Activated CD8-positive, alpha-beta memory T cell treated with anti-CD3 and anti-CD28 coated beads for 1 hour (primary cell): ENCODE measurements at places on chromosomes 13 and 19.

DNA sequence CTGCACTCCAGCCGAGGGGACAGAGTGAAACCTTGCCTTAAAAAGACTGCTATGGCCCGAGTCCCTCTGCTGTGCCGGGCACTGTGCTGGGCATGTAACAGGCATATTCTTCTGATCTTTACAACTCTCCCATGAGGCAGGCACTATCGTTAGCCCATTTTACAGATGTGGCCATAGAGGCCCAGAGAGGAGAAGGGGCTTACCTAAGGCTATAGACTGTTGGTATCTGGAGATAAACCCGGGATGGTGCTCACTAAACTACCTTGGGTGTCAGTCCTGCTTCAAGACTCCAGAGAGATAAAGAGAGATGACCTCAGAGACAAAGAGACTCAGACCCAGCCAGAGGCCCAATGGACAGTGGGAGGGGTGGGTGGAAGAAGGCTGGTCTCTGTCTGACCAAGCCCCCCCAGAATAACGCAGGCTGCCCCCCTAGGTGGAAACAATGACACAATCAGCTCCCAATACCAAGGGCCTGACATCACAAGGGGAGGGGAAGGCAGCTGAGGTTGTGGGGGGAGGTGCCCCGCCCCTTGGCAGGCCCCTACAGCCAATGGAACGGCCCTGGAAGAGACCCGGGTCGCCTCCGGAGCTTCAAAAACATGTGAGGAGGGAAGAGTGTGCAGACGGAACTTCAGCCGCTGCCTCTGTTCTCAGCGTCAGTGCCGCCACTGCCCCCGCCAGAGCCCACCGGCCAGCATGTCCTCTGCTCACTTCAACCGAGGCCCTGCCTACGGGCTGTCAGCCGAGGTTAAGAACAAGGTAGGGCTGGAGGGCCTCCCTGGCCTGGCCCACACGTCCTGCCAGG lies at the start of gene CNN1:
Gene CNN1, plus strand, starts transcription at position 620 of the 805 bp plus-strand sequence. Its CDS starts 77 bp downstream, at position 697.
- DNase-seq, result no peak

GRCh38 chr13:33185853-33186252 lies 99.7 kb downstream of the STARD13 start:
- no peak for DNase-seq

GRCh38 chr19:2613507-2614295 lies 88.8 kb downstream of the GNG7 start:
- DNase-seq, result peak; percentile 43

DNA sequence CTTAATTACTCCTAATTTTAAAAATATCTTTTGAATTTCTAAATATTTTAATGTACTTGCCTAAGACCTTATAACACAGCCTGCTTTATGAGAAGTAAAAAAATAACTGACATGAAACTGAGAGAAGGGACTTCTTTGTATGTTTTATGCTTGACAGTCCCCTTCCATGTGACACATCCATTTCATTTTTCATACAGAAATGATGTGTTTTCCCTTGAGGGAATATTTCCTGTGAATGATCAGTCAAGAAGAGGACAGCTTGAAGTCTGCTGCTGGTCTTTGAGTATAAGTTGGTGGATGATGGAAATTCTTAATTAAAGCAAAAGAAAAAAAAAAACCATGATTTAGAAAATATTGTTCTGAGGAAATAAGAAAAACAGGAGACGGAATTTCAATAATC lies 230.4 kb upstream of the KLHL1 start:
- no peak for DNase-seq

GRCh38 chr13:37966266-37966665 lies 96.7 kb upstream of the TRPC4 start:
- DNase-seq, result no peak

DNA sequence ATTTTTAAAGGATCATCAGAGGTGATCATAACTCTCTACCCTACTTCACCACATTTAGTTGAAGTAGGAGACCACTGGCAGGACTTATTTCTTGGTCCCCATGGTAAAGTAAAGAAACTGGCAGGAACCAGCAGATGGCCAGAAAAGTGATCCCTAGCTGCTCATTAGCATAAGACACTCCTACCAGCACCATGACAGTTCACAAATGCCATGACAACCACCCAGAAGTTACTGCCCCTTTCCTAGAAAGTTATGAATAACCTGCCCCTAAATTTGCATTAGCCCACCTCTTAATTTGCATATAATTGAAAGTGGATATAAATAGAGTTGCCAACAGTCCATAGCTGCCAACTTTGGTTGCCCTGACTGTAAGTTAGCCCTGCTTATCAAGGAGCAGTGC lies 18.4 kb upstream of the RUBCNL start:
- no peak for DNase-seq

DNA sequence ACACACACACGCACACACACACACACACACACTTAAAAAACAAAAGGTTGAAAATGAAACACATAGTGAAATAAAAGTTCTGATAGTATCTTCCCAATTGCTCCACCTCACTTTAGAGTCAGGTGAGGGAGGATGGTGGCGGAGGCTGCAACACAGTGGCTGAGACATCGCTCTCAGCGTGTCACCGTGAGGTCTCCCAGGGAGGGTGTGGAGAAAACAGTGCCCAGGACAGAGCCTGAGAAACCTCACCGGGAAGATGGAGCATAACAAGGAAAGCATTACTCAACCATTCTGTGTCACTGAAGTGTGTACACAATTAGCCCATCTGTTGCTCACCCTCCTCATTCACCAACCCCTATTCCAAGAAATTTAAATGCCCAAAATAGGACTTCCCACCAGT lies 111.4 kb upstream of the USP29 start:
- no peak for DNase-seq

DNA sequence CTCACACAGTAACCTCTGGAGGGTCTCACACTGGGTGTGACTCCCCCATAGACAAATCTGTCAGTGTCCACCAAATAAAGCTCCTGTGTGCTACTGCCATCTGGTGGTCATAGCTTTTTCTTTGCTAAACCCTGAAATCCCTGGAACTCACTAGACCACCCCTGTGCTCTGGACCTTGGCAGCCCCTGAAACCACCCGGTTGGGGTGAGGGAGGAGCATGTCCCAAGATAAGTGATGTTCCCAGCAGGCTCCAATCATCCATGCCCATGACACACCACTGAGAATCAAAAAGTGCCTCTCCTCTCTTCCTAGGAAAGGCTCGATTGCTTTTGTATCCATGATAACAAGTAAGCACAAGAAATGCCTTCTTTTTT lies 6.5 kb upstream of the HSD17B14 start:
- DNase-seq, result peak; percentile 21

DNA sequence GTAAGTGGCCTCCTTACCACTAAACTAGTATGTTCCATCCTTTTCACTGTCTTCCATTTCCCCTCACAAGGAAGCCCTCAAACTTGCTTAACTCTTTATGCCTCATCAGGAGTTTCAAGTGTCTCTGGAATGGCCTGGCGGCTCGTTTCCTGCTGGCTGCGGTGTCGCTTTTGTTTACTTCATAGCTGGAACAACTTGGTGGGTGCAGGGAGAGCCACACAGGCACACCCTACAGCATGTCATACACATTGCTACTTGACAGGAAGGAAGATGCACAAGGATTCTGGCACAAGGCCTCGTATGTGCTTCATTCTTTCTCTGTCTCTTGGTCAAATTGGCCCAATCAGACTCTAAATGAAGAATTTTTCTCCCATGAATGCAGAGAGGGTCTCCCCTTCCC lies 488.3 kb downstream of the FOXO1 start:
- DNase-seq, result no peak

DNA sequence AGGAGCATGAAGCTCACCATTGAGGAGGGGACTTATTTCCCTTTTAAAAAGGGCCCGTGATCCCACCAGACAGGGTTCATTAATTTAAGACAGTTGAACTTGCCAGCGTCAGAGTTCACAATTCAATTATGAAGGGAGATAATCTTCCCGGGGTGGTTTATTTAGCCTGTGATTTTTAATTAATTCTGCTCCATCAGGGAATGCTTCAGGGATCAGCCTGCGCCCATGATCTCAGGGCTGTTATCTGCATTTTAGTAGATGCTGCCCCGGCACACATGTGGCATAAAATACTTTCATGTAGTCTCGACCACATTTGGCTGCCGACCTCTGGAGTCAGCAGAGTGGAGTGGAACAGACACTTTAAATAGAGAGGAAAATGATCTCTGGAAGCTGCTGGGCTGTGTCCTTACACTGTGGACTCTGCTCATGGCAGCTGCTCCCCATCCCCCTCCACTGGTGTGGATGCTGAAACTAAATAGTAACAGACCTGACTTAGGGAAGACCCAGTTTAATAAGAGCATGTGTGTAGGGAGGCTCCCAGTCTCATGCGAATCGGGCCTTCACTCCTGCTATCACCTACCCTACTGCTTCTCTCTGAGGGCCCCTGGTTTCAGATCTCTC lies 256.9 kb downstream of the TEX29 start:
- DNase-seq, result no peak

DNA sequence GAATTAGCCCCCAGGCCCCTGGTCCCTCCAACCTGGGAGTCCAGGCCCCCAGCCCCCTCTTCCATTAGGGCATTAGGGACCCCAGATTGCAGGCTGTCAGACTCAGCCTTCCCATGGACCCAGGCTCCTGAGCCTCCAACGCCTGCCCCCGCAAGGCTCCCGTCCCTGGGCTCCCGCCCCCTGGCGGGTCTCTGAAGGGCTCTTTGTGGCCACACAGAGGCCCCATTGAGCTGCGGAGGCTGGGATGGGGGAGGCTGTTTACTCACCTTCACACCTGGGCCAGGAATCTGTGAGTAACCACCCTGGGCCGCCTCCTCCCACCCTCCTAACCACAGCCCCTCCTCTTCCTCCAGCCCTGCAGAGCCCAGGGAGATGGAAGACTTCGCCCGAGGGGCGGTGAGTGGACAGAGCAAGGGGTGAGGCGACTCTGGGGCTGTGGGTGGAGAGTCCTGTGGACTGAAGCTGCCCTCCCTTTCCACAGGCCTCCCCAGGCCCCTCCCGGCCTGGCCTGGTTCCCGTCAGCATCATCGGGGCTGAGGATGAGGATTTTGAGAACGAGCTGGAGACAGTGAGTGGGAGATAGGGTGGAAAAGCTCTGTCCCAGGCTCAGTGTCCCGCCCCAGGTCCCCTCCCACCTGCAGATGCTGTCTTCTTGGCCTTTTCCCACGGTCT lies 4.9 kb downstream of the ARHGEF1 start:
- peak; percentile 89 for DNase-seq

- DNase-seq, result no peak
Observed at GRCh38 chr19:16942583-16942982, 53.8 kb downstream of the F2RL3 start.

- DNase-seq, result no peak
Observed at GRCh38 chr19:517721-518597, 10.7 kb downstream of the TPGS1 start.

GRCh38 chr13:62092949-62093348 lies 677.3 kb upstream of the PCDH20 start:
- DNase-seq, result no peak

GRCh38 chr13:34413538-34414210 lies 528.4 kb upstream of the NBEA start:
- DNase-seq, result no peak

- no peak for DNase-seq
Observed at GRCh38 chr13:89822467-89822866, 1525.0 kb upstream of the MIR17HG start.

DNA sequence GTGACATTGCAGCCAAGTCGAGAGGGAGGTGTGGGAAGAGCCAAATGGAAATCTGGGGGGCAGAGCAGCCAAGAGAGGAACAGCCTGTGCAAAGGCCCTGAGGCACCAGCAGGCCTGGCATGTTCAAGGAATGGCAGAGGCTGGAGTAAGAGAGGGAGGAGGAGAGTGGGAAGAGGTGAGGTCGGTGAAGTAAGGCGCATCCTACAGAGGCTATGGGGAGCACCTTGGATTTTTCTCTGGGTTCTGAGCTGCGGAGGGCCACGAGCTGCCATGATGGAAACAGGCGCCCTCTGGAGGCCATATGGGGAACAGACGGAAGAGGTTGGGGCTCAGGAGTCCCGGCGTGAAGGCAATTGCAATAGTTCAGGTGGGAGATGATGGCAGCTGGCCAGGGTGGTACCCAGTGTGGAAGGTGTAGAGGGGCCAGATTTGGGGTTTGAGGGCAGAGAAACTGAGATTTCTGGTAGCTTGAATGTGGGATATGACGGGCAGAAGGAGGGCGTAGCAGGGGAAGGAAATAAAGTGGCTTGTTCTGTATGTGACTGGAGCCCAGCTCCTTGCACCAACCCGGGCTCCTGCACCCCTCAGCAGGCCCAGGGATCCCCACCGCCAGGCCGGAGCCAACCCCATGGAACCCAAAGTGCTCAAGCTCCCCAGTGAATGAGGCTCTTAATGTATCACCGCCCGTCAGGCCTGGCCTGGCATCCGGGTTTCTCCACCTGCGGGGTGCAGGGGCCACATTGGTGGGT lies 20.5 kb upstream of the STRN4 start:
- no peak for DNase-seq

DNA sequence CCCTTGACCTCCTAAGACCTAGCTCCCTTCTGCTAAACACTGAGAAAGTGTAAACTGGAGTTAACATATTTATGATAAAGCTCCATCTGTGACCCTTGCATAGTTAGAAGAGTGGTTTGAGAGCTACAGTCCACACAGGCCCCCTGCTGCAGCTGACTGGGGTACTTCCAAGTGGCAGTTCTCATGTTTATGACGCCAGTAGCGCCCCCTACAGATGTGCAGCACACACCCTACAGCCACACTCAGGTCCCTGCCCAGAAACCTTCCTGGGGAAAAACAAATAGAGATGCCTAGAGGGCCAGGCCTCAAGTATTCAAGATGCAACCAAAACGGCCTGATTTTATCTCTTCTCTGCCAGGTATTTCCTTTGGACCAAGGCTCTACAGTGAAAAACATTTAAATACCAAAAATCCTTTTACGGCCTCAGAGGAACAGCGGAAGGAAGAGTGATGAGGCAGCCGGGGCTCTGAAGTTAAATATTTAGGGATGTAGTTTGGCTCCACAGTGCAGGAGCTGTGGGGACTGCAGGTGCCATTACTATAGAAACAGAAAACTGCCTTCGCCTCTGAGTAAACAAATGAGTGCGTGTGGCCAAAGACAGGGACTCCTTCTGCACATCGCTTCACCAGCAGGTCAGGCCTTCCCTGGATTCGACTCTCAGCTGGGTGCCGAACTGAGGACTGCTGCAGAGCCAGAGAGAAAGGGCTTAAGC lies 553.1 kb downstream of the EFNB2 start:
- DNase-seq, result no peak

DNA sequence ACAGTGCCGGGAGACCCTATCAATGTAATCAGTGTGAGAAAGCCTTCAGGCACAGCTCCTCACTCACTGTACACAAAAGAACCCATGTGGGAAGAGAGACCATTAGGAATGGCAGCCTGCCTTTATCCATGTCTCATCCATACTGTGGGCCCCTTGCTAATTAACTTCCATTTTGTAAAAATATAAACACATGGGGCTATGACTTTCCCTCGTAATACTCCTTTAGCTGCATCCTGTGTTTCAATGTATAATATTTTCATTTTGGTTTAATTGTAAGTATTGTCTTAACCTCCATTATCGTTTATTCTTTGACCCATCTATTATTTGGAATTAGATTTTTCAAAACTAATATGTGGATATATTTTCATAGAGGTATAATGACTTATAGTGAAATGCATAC lies 29.3 kb downstream of the ZNF333 start:
- DNase-seq, result no peak
